ENCODE measurements at places on chromosomes 2 and 18.

DNA sequence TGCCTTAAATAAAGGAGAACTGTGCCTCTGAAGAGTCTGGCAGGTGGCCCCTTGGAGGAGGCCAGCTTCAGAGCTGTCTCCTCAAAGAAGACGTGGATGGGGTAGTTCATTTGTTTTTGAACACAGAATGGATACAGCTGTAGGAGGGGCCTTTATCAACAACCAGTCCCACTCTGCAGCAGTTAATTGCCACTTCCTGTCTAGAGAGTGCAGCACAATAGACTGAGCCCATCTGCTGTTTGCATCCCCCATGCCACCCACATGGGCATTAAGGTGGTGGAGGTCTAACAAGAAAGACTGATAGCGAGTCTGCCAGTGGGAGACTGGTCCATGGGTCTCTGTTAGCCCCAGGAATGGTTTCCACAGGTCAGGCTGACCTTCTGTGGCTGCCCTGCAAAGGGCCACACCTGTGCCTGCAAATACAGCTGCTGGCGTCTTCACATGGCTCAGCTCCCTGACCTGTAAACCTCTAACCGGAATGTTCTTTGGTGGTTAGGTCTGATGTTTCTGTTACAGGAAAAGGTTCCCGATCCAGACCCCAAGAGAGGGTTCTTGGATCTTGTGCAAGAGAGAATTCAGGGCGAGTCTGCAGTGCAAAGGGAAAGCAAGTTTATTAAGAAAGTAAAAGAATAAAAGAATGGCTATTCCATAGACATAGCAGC is 153.3 kb upstream of the ITGA6 start:
- no peak for DNase-seq

DNA sequence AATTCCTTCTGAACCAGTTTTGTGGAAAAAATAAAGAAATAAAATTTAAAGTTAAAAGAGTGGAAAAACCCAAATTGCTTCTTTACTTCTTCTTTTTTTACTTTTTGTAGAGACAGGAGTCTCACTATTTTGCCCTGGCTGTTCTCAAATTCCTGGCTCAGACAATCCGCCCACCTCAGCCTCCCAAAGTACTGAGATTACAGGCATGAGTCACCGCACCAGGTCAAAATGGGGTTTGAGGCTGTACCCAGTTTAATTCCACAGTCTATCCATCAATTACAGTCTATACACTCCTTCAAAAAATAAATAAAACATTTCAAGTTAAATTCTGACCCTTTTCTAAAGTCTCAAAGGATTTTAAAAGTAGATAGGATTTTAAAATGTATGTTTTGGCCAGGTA is 120.3 kb downstream of the FAM161A start:
- DNase-seq = no peak

GRCh38 chr2:68464651-68465050 is 2.4 kb downstream of the FBXO48 start:
- no peak for DNase-seq

- peak; percentile 51 for DNase-seq
Measured at GRCh38 chr2:224816816-224817215, 100.7 kb upstream of the CCDC195 start.

GRCh38 chr2:21310493-21310892 is 186.7 kb downstream of the TDRD15 start:
- DNase-seq = no peak

DNA sequence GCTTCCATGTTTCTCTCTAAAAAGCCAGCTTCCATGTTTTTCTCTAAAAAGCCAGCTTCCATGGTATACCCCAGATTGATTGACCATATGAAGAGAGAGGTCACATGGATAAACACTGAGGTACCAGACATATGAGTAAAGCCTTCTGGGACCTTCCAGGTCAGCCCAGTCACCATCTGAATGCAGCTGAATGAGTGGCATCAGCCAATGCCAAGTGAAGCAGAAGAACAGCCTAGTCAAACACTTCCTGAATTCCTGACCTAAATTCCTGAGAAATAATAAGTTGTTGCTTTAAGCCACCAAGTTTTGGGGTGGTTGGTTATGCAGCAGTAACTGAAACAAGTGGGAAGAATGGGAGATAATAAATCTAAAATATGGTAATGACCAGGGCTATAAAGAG is 5.7 kb upstream of the ALS2 start:
- no peak for DNase-seq

- no peak for DNase-seq
Measured at GRCh38 chr2:172938713-172939375, 136.8 kb upstream of the MAP3K20 start.

DNA sequence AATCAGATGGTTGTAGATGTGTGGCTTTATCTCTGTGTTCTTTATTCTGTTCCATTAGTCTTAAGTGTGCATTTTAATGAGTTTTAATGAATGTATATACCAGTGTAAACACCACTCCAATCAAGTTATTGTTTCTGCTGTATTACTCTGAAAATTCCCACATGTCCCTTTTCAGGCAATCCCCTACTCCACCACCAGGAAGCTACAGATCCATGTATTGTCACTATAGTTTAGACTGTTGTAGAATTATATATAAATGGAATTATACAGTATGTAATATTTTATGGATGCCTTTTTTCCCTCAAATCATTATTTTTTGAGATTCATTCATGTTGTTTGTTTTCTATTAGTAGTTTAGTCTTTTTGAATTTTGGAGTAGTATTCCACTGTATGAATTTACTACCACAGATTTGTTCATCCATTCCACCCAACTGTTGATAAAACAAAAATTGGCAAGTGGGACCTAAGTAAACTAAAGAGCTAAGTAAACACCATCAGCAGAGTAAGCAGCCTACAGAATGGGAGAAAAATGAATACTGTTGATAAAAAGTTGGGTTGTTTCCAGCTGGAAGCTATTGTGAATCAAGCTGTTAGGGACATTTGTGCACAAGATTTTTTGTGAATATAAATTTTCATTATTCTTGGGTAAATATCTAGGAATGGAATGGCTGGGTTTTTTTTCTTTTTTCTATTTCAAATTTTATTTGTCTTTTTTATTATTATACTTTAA is 262.0 kb downstream of the CAMKMT start:
- no peak for DNase-seq

DNA sequence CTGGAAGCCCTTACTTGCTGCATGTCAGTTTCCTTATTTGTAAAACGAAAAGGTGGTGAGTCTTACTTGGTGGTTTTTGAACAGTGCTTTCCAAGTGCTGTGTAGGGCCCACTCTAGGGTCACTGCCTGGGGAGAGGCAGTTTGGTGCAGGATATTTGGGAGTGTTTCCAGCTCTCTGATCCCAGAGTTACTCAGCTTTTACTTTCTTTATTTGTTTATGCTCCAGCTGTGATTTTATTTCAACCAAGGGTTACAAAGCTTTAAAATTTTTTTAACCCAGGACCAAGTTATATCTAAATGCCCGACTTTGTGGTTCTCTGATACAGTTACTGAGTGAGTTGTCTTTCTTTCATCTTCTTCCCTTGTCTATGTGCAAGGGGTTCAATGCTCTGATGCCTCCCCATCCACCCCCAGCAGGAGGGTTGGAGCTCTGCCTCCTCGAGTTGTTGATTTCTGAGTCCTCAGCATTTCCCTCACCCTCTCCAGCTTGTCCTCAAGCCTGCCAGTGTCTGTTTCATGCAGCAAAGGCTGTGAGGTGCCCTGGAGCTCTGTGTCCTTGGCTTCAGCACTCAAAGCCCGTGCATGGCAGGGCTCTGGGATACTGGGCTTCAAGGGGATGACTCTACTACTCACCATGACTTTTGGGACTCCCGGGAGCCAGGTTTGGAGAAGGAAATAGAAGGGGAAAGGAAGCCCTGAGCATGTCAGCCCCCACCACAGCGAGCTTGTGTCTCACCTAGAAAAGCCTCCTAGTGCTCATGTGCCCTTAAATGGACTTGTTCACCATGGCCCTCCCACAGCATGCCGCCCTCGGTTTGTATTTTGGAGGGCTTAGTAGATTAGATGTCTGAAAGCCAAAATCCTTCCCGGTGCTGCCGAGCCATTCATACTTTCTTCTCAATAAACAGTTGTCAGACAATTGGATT is 236.8 kb downstream of the SETBP1 start:
- DNase-seq = no peak
